Bronchial epithelial cell (primary cell): ENCODE measurements at places on chromosomes 3 and 15. TPM values are rescaled to one million over a fixed set of nuclear protein-coding genes. Genes with fewer than 3 reads are reported as not detected.
A peak's percentile ranks its signal among the peaks of the same experiment; 100 is the strongest.

GRCh38 chr15:45594835-45595530 lies 7.8 kb downstream of the BLOC1S6 start:
- DNase-seq, result no peak

Gene CLDN18
- total RNA-seq, result not detected in 2 replicates

DNA sequence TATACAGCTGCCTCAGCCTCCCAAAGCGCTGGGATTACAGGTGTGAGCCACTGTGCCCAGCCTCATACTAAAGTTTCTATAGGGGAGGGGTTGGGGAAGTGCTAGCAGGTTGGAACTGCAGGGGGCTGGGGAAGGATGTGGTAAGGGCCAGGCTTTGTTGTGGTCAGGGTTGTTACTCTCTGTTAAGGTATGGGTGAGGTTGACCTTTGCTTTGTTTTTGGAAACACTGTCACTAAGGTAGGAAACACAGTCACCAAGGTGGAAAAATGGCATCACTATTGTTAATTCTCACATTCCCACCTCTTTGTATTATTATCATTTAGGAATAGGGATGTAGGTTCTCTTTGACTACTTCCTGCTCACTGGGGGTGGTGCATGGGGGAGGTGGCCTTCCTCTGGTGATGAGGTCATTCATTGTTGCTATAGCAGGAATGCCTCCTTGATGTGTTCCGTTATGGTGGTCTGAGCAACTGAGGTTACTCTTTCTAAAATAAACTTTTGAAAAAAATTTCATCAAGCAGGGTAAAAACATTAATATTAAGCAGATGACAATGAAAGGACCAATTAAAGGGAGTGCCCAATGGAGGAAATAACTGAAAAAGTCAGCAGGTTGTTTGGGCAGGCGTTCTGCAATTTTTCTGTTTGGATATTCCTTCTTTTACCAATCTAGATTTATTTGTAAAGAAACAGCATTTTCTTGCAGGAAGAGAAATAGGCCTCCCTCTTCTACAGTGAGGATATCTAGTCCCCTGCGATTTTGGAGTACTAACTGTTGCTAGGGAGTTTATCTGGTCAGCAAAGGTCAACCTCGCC lies 150.5 kb downstream of the WDR76 start:
- DNase-seq, result no peak

- DNase-seq, result no peak
These were observed 407.6 kb downstream of the ZIC1 start for GRCh38 chr3:147816752-147817151.

GRCh38 chr3:119636249-119636648 lies 24.1 kb downstream of the POPDC2 start:
- peak; percentile 77 for DNase-seq

Gene ECE2
- not detected in 2 replicates for total RNA-seq

GRCh38 chr3:12893247-12893646 lies 51.9 kb upstream of the RPL32 start:
- peak; percentile 23 for DNase-seq

Gene RARB
- 0.13 and 0.26 TPM in 2 replicates for total RNA-seq

- no peak for DNase-seq
These were observed 83.0 kb downstream of the PDCD6IP start for GRCh38 chr3:33881156-33882064.

DNA sequence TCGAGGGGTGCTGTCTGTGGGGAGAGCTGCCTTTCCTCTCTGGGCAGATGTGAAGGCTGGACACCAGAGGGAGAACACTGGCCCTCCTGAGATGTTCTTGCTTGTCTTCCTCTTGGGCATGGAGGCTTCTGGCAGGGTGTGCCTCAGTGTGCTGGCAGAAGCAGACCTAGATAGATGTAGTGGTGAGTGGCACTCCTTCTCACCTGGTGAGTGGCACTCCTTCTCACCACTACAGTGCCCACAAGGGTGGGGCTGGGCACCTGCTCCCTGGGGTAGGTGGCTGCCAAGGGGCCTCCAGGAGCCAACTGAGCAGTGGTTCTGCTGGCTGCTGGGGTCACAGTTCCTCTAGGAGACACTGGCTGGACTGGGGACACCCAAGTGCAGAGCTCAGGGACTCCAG lies 18.7 kb downstream of the ACVR2B start:
- no peak for DNase-seq

GRCh38 chr15:23897531-23897930 lies 210.4 kb upstream of the NDN start:
- DNase-seq, result no peak

- no peak for DNase-seq
These were observed 21.5 kb downstream of the DOCK3 start for GRCh38 chr3:50696276-50696675.

DNA sequence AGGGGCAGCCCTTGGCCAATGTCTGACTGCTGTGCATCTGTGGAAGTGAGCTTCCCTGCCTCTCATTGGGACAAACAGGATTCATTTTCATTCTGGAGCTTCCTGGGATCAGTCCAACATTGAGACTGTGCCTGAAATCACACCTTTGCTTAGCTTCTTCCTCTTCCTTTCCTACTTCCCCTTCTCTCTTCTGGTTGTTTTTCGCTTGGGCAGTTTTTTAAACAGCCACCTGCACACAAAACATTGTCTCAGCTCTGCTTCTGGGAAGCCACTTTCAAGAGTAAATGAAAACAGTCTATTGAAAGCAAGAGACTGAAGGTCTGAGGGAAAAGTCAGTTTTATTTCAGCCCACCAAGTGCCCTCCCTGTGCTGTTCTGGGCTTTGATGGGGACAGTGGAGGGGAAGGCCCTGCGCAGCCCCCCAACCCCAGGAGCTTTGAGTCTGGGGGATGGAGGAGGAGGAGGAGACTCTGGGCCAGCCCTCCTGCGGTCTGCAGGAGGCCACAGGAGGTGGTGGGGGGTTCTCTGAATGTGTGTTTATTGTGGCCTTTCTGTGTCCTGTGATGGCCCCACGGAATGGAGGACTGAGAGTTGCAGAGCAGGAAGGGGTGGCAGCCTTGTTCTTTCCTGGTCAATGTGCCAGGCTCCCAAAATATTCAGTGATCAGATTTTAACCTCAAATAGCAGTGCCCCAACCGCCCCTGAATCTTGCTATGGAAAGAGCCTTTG lies 7.8 kb upstream of the ISLR2 start:
- no peak for DNase-seq

Gene SAMMSON
- not detected in 2 replicates for total RNA-seq

GRCh38 chr3:196215493-196216020 lies 777 bp upstream of the SLC51A start:
- no peak for DNase-seq

DNA sequence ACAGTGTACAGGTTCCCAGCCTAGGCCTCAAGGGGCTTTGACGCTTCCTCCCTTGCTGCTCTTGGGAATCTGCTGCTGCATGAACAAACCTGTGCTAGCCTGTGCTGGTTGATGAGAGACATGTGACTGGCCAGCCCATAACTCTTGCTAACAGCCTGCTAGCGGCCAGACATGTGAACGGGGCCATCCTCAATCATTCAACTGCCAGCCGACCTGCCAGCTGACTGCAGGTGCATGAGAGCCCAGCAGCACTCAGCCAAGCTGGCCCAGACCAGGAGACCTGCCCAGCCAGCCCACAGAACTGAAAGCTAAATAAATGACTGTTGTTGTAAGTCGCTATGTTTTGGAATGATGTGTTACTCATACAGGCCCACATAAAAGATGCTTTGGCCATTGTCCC lies 82.4 kb upstream of the DLG1 start:
- peak; percentile 93 for DNase-seq

DNA sequence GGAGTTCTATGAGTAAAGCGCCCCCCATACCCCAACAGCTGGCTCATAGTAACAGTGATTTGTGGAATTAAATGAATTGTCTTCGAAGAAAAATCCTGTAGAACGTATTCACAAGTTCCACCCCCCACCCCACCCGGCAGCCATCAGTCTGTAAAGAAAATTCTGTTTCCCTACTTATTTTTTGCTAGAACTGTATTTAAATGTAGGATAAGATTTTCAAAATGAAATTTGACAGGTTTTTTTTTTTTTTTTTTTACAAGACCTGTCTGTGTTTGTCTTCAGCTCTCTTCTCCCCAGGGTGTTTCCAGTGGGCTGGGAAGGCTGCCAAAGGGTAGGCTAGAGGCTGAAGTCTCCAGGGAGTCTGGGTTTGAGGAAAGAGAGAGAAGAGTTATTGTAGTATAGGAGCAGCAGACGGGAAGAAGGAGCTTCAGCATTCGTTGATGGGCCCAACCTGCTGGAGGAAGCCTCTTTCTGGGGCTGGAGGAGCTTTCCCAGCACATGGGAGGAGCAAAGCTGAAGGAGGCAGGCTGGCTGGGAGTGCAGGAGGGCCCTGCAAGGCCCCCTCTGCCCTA lies 130.6 kb upstream of the SEMA6D start:
- DNase-seq, result no peak

Gene SV2B
- 0.26 and 0.38 TPM in 2 replicates for total RNA-seq

DNA sequence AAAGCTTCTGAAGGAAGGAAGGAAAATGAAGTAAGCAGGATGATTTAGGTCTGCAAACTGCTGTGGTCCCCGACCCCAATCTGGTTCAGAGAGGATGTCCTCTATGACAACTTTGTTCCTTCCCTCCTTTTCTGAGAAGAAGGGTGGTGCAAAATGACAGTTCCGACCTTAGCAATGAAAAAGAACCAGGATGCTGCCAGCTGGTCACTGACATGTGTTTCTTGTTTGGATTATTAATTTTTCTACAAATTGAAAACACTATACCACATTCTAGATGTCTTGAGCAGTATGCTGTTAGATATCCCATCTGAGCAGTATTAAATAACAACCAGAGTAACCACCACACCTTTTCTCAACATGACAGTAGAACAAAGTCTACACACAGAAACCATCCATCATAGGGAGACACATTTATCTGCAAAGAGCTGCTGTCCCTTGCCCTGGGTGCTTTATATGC lies 27.5 kb downstream of the CDCP1 start:
- no peak for DNase-seq

GRCh38 chr3:187871848-187872247 lies 126.6 kb upstream of the BCL6 start:
- no peak for DNase-seq

- DNase-seq, result no peak
These were observed 3.0 kb upstream of the CD80 start for GRCh38 chr3:119562307-119562961.
